ENCODE measurements at places on chromosomes 2 and 18. TPM values are rescaled to one million over a fixed set of nuclear protein-coding genes. Genes with fewer than 3 reads are reported as not detected.

DNA sequence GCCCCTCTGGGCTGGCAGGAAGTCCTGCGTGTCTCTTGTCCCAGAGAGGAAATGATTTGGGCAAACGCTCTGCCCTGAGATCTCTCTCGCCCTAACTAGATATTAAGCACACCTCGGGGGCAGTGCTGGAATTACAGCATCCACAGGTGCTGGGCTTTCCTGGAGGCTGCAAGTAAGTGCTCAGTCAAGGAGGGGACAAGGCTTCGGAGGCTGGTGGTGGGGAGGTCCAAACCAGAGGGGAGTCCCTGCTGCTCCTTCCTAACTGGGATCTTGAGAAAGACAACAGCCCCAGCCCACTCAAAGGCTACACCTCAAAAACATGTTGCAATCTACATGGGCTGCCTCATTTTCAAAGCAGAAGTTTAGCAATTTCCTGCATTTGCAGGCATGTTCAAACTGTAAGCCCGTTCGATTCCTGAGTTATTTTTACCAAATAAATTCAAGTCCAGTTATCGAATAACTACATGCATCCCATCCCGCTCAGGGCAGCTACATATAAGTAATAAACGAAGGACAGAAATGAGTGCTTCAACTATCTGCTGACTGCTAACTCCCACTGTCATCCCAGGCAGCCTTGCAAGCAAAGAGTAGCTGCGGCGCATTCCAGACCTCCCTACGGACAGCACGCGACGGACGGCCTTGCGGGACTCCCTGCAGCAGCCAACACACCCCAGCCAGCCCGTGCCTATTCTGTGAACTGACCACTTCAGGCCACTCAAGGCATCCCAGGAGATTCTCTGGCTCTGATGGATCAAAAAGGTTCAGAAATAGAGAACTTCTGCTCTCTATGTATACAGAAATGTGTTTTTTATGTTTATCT lies 27.5 kb downstream of the ZNF516 start:
- DNase-seq = peak; percentile 67

GRCh38 chr2:100647709-100648108 lies 84.9 kb downstream of the PDCL3 start:
- no peak for DNase-seq

The PDE1A gene
- 11.4 TPM for total RNA-seq

GRCh38 chr2:73244580-73244979 lies 10.5 kb downstream of the CCT7 start:
- DNase-seq = no peak

The EIF2AK3 gene
- 4.7 TPM for total RNA-seq

DNA sequence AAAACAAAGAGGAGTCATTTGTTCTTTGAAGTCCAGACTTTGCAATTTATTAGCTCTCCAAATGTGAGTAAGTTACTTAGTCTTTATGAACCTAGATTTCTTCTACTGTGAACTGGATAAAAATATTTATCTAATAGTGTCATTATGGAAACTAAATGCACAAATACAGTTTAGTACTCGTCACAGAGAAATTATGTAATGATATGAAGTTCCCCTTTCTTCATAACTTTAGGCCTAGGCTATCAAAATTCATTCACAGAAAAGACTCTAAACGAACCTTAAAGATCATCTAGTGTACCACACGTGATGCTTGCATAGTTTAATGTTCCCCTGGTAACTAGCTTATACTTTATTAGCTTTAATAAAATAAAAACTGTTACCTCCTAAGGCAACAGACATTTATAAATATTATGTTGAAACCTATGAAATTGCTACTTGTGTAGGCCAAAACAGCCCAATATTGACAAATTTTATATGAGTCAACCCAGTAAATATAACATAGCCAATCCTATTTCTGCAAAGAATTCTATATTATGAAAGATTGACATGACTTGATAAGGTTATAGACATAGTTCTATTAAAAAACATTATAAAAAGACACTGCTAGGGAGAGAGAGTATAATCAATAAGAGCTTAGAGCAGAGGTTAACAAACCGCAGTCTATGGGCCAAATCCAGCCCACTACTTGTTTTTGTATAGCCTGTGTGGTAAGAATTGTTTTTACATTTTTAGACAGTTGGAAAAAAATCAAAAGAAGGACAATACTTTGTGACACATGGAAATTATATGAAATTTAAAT lies 44.9 kb upstream of the ITPRID2 start:
- no peak for DNase-seq

The GPR39 gene
- total RNA-seq = not detected

GRCh38 chr18:36527740-36528455 lies 230.4 kb downstream of the FHOD3 start:
- no peak for DNase-seq

The NXPH2 gene
- not detected for total RNA-seq

The OSBPL6 gene
- 3.3 TPM for total RNA-seq

DNA sequence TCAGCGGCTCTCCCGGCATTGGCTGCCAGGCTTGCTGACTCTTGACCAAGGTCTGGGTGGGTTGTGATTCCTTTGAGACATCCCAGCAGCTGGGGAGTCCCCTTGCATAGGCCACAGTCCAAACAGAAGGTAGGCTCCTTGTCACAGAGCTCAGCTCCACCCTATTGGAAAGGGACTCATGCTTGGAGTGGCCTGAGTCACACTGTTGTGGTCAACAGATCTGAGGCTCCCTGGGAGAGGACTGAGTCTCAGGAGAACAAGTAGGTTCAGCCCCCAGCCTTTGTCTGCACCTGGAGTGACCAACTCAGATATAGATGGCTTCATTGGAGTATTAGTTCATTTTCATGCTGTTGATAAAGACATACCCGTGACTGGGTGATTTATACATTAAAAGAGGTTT lies 32.1 kb upstream of the SH3BP4 start:
- DNase-seq = no peak

DNA sequence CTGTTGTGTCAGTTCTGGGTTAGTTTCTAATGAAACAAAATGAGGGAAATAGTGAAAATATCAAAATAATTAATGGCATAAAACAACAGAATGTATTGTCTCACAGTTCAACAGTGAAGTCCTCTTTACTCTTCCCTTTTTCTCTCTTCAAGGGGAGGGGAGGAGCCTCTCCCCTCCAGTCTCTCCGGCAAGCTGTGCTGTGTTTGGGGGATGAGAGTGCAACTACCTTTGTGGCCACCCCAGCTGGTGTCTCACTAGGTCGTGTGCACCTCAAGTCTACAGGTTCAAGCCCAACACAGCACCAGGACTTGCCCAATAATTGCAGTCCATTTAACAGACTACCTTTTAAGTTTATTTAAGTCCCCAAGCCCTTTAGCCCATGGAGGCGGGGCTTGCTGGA lies 271.7 kb upstream of the DOK6 start:
- DNase-seq = no peak

DNA sequence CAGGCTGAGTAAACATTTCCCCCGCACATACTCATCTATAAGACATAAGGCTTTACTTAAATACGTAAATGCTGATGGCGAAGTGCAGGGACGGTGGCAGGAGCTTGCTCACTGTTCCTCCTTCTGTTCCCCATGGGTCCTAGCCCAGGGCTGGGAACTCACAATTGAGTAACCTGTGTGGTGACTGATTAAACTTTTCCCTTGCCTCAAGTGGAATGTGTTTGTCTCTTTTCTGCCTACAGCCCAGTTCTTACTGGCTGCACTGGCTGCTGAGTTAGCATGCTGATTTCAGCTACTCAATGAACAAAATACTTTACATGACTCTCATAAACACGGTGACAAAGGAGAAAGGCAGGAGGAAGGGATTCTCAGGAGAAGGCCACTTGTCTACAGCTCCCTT lies 87.3 kb downstream of the MARCO start:
- DNase-seq = no peak
